Stimulated activated CD4-positive, alpha-beta T cell treated with anti-CD3 and anti-CD28 coated beads, TNF-alpha, amount 100 ng/mL, for 1 hour (primary cell): ENCODE measurements at places on chromosomes 2 and 18.

DNA sequence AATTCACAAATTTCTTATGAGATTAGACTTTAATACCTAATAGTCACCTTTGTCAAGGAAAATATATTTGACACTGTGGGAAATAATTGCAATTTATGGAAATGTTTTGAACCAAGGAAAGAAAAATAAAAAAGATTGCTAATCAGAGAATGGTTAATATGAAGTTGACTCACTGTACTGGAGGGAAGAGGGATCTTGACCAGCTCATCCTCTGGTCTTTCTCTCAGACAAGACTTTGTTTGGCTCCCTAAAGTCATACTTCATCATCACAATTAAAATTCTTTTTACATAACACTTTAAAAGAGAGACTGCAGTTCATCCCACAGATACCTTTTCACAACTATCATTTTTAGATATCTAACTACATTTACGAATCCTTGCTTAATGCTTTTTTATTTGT lies 538.5 kb upstream of the ZEB2 start:
- no peak for DNase-seq

- DNase-seq: no peak
These were observed 3.8 kb upstream of the ARHGAP25 start for GRCh38 chr2:68730828-68731227.

DNA sequence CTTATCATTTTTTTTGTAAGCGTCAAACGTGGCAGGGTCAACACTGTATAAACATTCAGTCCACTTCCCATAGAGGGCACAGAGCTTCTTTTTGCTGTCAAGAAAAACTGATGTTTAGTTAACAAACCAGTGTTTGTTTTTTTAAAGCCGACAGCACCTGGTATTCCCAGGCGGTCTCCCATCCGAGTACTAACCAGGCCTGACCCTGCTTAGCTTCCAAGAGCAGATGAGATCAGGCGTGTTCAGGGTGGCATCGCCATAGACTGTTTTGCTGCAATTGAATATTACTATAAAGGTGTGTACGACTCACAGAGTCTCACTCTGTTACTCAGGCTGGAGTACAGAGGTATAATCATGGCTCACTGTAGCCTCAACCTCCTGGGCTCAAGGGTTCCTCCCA lies 31.5 kb downstream of the CABYR start:
- DNase-seq: no peak

DNA sequence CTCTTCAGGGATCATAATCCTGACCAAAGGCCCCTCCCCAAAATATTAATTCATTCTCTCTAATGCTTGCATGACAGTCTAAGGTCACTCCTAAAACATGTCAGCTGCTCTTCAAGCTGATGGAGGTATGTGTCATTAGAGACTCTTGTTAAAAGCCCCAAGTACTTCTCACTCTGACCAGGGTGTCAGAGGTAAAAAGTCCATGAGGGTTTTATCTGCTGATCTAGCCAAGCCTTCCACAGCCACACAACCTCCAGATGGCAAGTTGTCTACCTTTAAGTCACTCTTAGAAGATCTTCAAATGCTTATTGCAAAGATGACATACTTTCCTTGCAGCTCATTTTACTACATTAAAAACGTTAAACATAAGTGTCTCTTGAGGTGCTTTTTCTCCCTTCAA lies 83.6 kb upstream of the ETAA1 start:
- no peak for DNase-seq

DNA sequence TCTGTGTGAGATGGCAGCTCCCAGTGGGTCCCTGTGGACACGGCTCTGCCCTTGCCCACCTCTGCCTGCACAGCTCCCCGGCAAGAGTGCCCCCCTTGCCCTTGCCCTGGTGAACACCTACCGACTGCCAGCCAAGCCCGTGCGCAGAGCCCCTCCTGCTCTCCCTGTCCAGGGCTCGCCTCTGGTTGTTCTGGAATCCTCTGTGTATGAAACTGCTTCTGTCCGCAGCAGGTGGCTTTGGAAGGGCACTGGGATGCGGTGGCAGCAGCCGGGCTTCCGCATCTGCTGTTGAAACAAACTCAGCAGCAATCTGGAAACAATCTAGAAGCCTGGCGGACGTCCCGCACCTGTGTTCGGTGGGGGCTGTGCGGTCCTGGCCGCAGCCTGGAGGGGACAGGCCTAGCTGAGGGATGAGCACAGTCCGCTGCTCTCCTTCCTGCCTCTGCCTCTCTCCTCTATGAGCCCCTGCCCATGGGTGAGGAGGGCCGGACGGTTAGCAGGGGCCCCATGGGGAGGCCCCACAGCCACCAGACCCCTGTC lies 34.0 kb upstream of the KLF11 start:
- DNase-seq: no peak

DNA sequence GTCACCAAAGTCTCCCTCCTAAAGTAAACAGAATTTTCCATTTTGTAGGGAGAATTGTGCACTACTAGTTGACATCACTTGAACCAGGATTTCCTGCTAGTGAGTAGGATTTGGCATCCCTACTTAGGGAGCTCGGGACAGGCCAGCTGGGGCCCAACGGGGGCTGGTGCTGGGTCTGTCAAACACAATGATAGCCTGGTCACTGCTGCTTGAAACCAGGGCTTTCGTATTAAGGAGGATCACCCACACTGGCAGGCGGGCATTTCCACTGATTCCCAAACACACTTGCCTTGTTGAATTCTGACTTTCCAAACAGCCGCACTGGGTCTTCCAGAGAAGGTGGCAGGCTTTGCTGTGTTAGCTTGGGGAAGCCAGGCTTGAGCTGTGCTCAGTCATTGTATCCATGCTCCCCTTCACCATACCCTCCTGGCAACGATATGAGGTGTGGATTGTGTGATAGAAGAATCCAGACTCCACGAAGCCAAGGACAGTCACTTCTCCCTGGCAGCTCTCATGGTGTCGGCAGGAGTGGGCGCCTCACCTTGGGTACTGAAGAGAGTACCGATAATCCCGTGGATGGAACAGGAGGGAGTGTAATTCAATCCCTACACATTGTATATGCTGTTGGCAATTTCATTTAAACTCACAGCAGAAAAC lies 7.5 kb downstream of the GDF7 start:
- DNase-seq: no peak

GRCh38 chr2:213242653-213243052 lies 41.6 kb upstream of the SPAG16 start:
- no peak for DNase-seq

DNA sequence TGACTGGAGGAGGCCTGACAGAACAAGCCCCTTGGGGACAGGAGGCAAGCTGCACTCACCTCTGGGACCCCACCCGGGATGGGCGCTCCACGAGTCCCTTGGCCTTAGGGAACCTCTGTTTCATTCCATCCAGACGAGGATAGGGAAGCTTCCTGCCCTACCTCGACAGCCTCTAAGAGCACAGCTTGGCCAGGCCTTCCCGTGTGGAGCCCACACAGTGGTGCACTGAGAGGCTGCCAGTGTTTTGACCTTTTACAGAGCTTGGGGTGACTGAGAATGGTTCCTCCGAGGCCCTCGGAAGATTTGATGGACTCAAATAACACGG lies 91.4 kb upstream of the SMAD7 start:
- DNase-seq: no peak

DNA sequence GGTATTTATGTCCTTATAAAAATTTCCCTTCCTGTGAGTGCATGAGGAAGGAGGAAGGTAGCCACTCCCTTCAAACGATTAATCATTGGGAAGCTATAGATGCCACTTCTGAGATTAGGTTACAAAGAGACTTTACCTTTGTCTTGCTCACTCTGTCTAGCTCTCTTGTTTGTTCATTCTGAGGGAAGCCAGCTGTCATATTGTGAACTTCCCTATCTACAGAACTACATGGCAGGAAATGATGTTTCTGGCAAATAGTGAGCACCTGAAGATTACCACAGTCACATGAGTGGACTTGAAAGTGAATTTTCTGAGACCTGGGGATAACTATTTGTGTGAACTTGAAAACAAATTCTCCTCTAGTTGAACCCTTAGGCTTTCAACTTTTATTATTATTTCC lies 776.8 kb downstream of the CCDC85A start:
- DNase-seq: no peak

DNA sequence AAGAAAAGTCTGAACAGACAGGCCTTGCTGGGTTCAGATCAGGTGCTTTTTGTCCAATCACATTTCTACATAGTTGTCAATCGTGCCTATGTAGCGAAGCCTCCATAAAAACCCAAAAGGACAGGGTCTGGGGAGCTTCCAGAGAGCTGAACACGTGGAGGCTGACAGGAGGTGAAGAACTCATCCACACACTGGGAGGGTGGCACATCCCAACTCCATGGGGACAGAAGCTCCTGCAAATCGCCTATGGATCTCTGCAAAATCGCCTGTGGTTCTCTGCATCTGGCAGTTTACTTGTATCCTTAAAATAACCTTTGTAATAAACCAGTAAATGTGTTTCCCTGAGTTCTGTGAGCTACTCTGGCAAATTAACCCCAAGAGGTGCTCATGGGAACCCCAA lies 12.4 kb downstream of the ALPK2 start:
- no peak for DNase-seq

DNA sequence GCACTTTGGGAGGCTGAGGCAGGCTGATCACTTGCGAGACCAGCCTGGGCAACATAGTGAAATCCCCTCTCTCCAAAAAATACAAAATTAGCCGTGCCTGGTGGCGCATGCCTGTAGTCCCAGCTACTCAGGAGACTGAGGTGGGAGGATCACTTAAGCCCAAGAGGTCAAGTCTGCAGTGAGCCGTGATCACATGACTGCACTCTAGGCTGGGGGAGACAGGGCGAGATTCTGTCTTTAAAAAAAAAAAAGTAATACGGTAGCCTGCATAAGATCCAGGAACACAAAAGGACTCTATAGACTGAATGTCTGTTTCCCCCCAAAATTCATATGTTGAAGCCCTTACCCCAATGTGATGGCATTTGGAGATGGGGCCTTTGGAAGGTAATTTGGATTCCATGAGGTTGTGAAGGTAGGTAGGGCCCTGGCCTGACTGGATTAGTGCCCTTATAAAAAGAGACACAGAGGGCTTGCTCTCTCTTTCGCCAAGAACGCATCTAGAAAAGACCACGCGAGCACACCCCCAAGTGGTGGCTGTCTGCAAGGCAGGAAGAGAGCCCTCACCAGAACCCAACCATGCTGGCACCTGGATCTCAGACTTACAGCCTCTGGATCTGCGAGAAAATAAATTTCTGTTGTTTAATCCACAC lies 17.0 kb downstream of the MBOAT2 start:
- no peak for DNase-seq

DNA sequence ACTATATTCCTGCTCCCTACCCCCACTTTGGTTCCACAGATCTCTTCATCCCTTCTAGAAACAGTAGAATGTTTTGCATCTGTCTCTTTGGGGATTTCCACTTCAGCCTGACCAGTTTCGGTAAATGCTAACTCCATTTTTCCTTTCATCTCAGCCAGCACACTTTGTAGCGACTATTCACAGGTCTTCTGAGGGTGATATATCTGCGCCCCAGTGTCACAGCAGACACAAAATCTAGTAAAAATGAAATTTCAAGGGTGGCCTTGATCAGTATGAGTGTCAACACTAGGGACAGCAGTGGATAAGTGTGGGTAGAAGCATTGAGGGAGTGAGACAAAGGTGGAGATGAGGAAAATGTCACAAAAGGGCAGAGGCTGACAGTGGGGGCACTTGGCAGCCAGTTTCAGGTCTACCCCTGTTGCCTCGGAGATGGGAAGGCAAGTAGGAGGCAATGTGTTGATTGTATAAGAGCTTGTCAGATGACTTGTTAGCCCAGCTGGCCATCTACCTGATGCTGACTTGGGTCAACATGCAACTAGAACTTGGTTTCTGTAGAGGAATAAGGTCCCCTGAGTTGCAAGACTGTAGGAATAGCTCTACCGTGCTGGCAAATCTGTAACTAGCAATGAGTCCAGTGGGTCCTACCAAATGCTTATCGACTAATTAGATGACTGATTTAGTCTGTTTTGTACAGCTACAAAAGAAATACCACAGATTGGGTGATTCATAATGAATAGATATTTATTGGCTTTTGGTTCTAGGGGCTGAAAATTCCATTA lies 60.7 kb downstream of the CXCR4 start:
- no peak for DNase-seq

DNA sequence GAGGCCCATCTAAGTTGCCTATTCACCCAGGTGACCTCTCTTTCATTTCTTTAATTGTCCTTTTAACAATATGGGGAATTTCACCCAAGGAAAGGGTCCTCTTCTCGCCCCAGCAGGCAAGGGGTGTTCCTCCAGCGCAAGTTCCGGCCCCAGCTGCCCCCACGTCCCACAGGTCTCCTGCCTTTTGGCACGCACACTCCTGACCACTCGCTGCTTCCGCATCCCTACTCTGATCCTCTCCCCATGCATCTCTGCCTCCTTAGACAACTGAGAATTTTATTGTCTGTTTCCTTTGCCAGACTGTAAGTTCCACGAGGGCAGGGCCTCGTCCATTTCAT lies 684 bp upstream of the ARPC2 start:
- no peak for DNase-seq

DNA sequence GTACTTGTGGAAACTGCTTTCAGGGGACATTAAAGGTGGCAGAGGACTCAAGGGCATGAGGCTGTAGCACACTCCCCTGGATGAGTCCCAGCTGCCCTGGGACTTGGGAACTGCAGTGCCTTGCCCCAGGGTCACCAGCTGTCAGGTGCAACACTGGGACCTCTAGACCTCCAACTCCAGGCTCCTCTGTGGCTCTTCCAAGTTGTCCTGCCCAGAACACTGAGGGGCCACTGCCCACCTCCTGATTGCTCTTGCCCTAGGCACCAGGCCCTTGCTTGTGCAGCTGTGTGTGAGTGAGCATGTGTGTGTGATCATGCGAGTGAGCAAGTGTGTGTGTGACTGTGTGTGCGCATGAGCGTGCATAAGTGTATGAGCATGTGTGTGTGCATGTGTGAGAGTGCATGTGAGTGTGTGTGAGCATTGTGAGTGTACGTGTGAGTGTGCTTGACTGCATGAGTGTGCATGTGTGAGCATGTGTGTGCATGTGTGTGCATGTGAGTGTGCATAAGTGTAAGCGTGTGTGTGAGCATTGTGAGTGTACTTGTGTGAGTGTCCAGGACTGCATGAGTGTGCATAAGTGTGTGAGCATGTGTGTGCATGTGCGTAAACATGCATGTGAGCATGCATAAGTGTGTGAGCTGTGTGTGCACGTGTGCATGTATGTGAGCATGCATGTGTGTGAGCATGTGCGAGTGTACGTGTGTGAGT lies 301.5 kb downstream of the NDUFA10 start:
- no peak for DNase-seq
